ENCODE measurements at places on chromosomes 3 and 15.

- no peak for DNase-seq
Measured at GRCh38 chr3:50357481-50357880, 1.8 kb downstream of the TMEM115 start.

DNA sequence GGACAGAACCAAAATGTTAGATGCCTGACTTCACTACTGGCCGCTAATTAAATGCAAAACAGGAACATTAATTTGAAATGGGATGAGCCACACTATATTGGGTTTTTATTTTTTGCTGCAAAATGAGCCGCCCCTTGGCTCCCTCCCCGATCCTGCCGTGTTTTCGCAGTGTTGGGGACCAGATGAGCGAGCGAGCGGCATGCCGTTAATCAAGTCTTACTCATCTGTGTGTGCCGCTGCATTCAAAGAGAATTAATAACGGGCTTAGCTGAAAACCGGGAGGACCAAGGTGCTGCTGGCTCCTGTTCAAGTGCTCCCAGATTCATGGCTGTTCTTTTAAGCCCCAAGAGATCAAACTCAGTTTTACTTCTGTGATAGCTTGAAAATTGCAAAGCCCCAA lies 20.0 kb downstream of the TAFA4 start:
- peak; percentile 20 for DNase-seq

GRCh38 chr15:83310521-83311456 lies 26.3 kb upstream of the BNC1 start:
- no peak for DNase-seq

- no peak for DNase-seq
Measured at GRCh38 chr15:85496151-85496550, 115.7 kb downstream of the AKAP13 start.

- DNase-seq, result no peak
Measured at GRCh38 chr3:31448035-31448881, 84.5 kb upstream of the STT3B start.

DNA sequence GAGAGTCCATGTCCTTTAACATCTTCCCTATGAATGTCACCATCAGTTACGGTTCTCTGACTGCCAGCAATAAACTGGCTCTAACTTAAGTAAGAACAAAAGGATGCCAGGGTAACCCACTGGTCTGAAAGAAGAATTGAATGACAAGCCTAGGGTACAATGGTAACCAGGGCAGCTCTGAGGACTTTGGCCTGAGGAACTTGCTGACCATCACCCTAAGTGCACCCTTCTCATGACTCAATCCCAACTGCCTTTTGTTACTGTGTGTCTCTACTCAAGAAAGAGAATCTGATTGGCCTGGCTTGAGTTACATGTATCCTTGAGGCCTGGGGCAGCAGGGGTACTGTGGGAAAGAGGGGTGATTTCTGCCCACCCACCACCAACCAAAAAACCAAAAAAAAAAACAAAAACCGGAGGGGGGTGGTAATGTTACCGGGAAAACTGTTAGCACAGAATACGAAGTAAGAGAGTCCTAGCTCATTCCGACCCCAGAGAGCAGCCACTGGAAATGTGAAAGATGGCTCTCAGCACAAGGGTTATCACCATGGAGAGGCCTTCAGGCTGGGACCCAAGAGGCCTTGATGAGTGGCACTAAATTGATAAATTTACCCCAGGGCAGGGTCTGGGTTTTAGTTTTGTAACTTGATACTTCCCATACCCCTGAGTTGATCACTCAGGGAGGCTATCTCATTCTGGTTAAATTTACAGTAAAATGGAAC lies 9.3 kb upstream of the SLC28A1 start:
- DNase-seq, result peak; percentile 67

DNA sequence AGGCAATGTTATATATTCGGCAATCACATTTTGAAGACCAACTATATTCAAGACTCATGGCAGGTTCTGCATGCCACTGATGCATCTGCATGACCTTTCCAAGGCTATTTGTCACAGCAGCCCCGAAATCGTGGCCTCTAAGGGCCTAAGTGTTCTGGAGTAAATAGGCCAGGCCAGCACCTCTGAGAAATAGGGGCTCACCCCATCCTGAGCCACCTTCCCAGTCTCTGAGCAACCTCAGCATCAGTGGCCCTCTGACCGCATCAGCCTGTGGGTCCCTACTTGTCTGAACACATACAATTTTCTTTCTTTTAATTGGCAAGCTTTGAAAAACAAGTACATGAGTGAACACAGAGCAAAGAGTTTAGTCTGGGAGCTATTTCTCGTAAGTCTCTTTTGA lies 45.9 kb upstream of the THBS1 start:
- DNase-seq, result no peak

DNA sequence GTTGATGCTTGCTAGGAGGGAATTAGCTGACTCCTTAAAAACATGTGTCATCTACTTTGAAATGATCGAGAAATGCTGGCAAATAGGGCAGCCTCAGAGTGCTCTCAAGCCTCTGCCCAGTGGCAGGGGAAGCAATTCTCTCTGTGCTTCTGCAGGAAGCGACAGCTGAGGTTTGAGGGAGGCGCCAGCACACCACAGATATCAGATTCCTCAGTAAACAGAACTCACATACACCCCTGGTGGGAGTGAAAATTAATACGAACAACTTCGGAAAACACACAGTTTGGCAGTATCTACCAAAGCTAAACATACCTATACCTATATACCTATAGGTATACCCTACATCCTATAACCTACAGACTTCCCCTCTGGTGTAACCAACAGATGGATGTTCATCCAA lies 61.3 kb downstream of the NSMCE3 start:
- peak; percentile 55 for DNase-seq

DNA sequence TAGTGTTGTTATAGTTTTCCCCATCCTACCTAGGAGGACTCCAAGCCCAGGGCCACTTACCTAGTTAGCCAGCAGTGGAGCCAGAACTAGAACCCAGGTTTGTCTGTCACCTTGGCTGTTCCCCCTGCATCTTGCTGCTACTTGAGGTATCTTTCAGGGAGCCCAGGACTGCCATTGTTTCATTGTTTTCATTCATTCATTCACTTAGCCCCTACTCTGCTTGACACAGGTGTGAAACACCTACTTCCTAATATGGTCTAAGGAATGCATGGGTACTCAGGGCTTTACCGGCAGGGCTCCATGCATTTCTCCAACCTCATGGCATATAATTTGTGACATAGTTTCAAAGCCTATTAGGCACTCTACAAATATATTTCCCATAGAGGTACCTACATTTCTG lies 266.6 kb upstream of the TPM1 start:
- DNase-seq, result no peak

- DNase-seq, result no peak
Measured at GRCh38 chr3:30752970-30753369, 141.5 kb downstream of the GADL1 start.

- no peak for DNase-seq
Measured at GRCh38 chr3:41574900-41575299, 375.6 kb downstream of the CTNNB1 start.

- DNase-seq, result no peak
Measured at GRCh38 chr3:115576325-115576875, 46.9 kb upstream of the GAP43 start.

- DNase-seq, result no peak
Measured at GRCh38 chr15:62647843-62648505, 394.6 kb upstream of the TPM1 start.

DNA sequence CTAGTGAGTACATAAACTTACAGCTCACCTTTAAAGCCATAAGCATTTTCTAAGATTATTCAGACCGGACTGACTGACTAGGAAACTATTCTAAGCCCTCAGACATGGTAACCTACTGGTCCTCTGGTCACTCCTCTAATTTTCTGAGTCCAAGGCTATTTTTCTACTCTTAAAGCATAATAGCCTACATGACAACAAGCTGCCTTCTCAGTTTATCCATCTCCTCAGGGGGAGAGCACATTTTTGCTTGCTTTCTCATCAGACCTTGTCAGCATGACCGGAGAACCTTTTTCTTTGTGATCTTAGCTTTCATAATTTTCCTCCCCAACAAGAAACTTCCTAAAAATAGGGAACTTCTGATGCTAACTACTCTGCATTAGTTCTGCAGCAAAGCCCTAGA lies 38.4 kb downstream of the UBP1 start:
- no peak for DNase-seq

GRCh38 chr3:103057003-103057402 lies 622.2 kb downstream of the ZPLD1 start:
- no peak for DNase-seq

DNA sequence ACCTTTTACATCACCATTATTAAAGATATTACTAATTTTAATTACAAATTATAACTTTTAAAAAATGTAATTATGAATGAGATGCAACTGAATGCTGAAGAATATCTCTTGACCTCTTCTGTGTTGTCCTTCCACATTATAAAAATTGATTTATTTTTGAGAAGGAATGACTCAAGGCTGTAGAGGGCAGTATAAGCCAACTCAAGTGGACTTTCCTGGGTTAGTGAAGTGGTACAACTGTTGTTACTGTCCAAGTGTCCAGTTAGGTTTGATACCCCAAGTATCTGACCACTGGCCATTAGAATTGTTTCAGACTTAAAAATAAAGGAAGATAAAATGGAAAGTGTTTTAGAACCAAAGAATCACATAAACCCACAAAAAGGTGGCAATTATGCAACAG lies 51.9 kb downstream of the BBX start:
- peak; percentile 63 for DNase-seq

GRCh38 chr15:62902821-62903220 lies 139.7 kb upstream of the TPM1 start:
- no peak for DNase-seq

DNA sequence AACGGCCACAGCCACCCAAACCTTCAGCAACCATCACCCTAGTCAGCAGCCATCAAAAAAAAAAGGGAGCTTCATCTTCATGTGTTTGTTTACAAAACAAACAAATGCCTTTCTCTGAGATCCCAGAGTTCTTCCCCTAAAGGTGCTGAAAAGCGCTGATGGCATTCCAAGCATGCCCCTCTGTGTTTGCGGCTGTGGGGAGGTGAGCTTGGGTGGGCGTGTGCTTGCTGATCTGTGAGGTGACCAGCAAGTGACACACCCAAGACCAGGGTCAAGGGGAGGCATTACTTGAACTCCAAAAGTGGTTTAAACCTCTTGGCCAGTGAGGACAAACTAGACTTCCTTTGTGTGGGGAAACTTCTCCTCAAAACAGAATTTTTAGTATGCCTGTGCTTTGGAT lies 81.5 kb downstream of the DHX36 start:
- DNase-seq, result no peak

- DNase-seq, result no peak
Measured at GRCh38 chr3:14699643-14700042, 24.7 kb downstream of the C3orf20 start.

DNA sequence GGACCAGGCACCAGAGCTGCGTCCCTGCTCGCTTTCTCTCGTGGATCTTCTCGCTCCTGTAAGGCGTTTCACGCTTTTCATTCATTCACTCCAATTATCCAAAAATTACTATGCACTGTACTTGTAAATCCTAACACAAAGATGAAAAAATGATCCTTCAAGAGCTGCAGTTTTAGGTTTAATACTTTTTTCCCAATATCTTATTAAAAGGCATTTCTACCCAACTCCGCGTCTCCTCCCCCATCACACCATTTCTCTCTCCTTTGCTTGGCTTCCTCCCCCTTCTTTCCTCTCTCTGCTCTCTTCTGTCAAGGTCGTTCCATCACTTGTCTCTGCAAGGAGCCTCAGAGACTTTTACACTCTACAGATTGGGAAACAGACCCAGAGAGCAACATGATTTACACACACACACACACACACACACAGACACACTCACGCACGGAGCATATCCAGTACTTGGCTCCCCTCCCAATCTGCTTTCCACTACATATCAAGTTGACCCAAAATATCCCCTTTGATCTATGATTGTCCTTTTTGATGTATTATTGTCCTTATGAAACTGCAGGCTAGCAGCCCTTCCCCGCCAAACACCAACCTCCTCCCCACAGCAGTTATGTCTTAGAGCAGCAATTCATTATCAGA lies 479 bp upstream of the CLDN1 start:
- DNase-seq, result no peak

DNA sequence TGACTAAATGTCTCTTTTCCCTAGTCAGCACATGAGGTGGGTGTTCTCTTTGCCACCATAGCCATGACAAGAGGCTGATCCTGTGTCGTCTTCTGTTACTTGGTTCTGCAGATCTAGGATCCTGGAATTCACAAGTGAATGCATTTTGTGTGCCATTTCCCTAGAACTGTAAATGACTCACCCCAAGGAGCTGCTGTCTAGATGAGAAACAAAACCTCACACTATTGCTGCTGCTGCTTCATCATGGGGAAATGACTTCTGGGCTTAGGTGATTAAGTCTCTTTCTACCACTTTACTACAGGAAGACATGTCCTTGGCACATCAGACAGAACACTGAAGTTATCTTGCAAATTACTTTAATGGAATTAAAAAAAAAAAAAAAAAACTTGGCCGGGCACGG lies 54.9 kb downstream of the SLCO3A1 start:
- DNase-seq, result no peak

DNA sequence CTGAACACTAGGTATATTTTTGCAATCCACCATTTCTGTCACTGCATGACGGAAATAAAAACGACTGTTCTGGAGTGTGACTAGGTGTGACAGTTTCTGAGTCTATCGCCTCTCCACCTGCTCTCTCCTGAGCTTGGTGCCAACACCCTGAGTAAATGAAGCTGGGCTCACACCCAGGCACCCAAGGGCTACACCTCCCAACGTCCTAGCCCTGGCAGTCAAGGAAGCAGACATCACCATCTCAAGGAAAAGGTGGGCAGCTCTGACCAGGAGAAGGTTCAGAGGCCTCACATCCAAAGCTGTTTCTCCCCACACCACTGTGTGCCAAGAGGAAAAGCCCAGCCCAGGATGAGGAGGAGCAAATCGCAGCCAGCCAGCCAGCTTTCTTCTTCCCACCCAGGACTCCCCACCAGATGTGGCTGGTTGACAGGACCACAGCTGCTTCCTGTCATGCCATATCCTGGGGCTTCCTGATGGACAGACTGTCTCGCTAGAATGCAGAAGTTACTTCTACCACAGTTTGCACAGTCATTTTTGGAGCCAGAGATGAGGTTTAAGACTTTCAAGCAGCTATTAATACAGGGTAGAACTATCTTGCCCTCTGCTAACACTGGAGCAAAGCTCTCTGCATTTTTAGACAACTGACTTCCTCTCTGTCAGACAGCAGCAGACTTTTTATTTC lies 3.3 kb downstream of the SCAMP2 start:
- DNase-seq, result peak; percentile 76

Measured in Ammon's horn (tissue), 1 donor.